ENCODE measurements at places on chromosomes 7 and 10.

- H3K27me3 ChIP-seq, result no peaks in the 10 kb centered on the region
Measured at GRCh38 chr10:67297637-67298181, 371.9 kb downstream of the LRRTM3 start.

DNA sequence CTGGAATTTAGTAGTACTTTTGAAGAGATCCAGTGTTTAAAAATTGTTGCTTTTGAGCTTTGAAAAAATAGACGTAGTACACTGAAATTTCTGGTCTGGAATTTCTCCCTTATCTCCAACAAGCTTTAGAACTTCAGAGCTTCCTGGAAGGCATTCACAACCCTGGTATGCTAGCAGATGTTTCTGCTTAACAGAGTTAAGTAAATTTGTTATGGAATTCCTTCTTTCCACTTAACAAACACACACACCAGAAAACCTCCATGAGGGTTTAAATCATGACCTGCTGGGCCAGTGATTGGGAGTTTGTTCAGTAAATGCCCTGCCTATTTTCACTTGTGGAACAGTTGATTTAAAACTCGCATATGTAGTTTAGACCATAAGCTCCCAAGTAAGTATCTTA is 13.7 kb downstream of the ASB15 start:
- H3K36me3 ChIP-seq, result no peaks in the 10 kb centered on the region
- no peak for DNase-seq
- H3K27me3 ChIP-seq, result peaks cover 2% of the 10 kb centered on the region
- no peak overlapping the region for H3K27ac ChIP-seq
- no peaks in the 10 kb centered on the region for H3K4me1 ChIP-seq

DNA sequence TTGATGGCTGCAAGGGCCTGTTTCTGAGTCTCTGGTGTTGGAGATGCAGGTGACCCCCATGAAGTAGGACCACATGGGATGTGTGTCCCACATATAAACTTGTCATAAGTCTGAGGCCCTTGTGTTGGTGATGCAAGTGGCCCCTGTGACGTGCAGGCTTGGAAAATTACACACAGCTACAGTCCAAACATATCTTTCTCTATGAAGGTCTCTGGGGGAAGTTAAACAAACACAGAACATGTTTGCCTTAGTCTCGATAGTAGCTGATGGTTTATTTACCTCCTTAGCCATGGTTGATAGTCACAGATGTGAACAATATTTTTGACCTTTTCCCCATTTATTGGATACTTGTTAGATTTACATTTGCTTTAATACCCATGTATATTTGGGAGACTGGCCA is 64.7 kb downstream of the ADCY1 start:
- peak; percentile 0 for DNase-seq
- no peaks in the 10 kb centered on the region for H3K36me3 ChIP-seq
- no peak overlapping the region for H3K27ac ChIP-seq
- H3K4me1 ChIP-seq, result peaks cover 3% of the 10 kb centered on the region
- no peak overlapping the region for H3K4me3 ChIP-seq

DNA sequence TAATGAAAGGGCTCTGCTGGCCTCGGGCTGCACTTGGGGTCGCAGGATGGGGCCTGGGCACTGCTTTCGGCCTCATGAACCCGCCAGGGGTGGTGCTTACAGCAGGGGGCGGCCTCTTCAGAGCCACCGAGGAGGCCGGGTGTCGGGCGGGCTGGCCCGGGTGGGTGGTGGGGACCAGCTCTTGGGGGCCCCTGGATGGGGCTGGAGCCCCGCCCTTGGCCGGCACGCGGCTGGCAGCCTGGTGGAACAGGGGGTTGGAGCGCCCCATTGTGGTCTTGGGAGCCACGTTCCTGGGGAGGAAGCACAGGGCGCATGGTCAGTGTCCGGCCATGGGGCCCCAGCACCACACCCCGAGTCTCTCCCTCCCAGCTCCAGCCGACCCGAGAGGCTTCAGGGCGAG is 8.8 kb downstream of the ADAM8 start:
- H3K27me3 ChIP-seq, result no peaks in the 10 kb centered on the region
- H3K4me3 ChIP-seq, result no peak overlapping the region
- peaks cover 32% of the 10 kb centered on the region for H3K36me3 ChIP-seq
- peaks cover 22% of the 10 kb centered on the region for H3K4me1 ChIP-seq
- H3K27ac ChIP-seq, result no peak overlapping the region
- DNase-seq, result no peak

- H3K27ac ChIP-seq, result no peak overlapping the region
- H3K36me3 ChIP-seq, result peaks cover 21% of the 10 kb centered on the region
- no peak overlapping the region for H3K4me3 ChIP-seq
Measured at GRCh38 chr10:61757525-61758397, 95.0 kb downstream of the CABCOCO1 start.

DNA sequence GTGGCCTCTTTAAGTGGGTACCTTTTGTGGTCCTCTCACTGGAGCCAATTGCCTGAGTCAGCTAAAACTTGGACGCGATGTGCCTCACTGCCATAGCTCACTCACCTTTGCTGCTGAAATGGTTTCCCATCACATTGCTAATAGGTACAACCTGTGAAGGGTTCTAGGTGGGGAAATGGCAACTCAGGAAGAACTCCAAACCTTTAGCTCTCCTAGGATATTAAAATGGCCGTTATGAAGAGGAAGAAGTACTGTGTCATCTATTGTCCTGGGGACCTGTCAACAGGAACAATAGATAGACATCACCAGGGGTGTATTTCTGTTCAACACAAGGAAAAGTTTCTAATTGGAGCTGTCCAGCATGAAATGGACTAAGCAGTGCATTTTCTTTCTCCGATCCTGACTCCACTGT is 1.2 kb upstream of the ZNF655 start:
- peak overlapping the region; percentile 100 for H3K4me3 ChIP-seq
- DNase-seq, result no peak
